WERI-Rb-1 (cell line): ENCODE measurements at places on chromosomes 3 and 15.

DNA sequence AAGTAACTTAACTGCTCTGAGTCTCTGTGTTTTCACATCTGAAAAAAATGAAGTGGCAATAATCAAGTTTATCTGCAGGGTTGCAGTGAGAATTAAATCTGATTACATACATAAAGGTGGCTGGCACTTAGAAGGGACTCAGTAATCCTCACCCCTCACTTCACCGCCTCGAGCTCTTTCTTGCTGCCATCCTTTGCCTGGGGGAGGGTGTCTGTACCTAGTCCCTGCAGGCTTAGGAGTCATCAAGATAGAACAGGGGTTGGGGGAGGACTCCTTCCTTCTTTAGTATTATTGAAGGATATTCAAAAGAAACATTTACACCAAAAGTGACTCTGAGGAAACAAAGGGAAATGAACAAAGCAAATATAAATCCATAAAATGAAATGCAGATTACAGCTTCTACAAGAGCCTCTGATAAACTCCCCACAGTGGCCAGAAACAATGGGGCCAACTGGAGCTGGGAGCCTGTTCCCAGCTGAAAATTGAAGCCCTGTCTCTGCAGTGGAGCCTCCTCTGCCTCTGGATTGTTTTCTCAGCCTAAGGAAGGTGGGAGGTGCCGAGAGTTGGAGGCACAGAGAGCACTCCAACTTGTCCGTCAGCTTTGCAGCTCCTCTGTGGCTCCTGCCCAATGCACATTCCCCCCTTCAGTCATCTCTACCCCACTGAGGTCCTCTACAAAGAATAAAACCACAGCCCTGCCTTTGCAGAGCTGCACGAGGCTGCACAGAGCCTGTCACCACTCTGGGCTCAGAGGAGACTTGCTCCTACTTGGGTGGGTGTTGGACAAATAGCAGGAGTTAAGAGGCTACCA lies 41.8 kb downstream of the CRYGS start:
- DNase-seq, result no peak

- DNase-seq, result no peak
Measured at GRCh38 chr3:142889212-142890014, 530 bp upstream of the PCOLCE2 start.

- no peak for DNase-seq
Measured at GRCh38 chr15:55589287-55589686, 1.1 kb upstream of the PYGO1 start.

DNA sequence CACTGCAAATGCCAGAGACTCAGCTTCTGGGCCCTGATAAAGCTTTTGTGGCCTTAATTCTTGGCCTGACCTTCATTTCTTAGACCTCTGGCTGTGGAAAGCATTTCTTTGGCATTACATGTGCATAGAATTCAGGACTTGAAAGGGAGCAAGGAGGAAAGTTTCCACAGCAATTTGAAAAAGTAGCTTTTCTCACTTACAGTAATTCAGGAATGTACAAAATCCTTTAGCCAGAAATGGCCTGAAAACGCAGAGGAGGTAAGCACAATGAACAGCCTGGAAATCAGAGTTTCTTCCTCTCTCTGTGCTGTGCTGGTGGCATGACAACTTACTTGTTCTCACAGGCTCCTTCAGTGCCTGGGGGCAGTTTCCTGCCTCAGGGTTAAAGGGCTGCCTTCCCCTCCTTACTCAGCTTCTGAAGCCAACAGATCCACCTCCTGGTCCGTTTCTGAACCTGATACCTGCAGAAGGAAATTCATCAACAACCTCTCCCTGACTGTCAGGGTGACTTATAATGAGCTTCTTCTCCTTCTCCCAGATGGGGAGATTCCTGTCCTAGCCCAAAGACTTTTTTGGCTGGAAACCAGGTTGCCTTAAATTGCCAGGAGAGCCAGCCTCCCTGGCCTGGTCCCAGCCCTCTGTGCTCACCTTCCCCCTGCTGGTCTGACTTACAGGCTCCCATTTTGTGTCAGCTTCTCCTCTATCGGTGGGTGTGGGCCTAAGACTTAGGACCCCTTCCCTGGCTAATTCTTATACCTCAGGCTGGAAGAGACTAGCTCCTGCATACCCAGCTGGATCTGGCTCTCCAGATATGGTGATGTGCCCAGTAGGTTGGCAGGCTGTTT lies 102.3 kb downstream of the MYRIP start:
- DNase-seq, result no peak

DNA sequence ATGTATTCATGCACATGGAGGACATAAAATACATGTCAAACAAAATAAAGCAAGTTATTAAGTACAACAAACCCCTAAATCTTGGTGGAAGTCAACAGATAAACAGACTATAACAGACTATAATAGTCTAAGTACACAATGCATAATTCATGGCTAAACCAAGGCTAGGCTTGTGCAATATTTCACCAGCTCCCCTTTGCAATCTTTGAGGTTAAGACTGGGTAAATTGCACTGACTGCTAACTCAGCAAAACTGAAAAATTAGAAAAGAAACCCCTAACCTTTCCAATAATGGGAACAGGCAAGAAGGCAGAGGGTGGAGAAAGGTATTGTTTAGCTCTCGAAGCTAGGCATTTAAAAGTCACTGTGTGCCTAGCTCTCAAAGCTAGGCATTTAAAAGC lies 304.9 kb upstream of the WNT5A start:
- DNase-seq, result no peak

- DNase-seq, result peak; percentile 8
Measured at GRCh38 chr3:70064194-70064779, 64.8 kb downstream of the SAMMSON start.
